ENCODE measurements at places on chromosomes 3 and 15. TPM values are rescaled to one million over a fixed set of nuclear protein-coding genes. Genes with fewer than 3 reads are reported as not detected.

DNA sequence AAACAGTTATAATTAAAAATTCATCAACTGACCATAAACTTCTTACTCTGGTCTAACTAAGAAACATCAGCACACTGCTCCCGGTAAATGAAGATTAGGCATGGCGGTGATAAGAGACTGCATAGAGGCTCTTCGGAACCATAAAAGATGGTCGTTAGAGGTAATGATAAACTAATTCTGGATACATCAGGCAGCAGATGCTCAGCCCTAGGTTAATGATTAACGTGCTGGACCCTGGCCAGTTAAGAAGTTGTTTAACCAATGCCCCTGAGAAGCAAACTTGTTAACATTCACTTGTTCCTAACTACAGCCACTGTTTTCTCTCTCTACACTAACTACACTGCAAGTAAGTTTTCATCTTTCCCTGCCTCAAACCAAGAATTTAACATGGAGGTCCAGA is 111.5 kb downstream of the PDZRN3 start:
- peak; percentile 98 for DNase-seq

- DNase-seq, result no peak
Measured at GRCh38 chr15:68034081-68034480, 20.0 kb upstream of the PIAS1 start.

- no peak for DNase-seq
Measured at GRCh38 chr3:194446754-194447153, 40.0 kb downstream of the ATP13A3 start.

Gene CRABP1
- 10.4 TPM for polyA plus RNA-seq

GRCh38 chr15:36688310-36689011 is 109.0 kb downstream of the CDIN1 start:
- DNase-seq, result no peak
